Sigmoid colon (tissue), 7 donors: ENCODE measurements at places on chromosomes 12 and 14. TPM values are rescaled to one million over a fixed set of nuclear protein-coding genes. Genes with fewer than 3 reads are reported as not detected.
A peak's percentile ranks its signal among the peaks of the same experiment; 100 is the strongest.

Gene ANO2
- total RNA-seq = 4.3 TPM

DNA sequence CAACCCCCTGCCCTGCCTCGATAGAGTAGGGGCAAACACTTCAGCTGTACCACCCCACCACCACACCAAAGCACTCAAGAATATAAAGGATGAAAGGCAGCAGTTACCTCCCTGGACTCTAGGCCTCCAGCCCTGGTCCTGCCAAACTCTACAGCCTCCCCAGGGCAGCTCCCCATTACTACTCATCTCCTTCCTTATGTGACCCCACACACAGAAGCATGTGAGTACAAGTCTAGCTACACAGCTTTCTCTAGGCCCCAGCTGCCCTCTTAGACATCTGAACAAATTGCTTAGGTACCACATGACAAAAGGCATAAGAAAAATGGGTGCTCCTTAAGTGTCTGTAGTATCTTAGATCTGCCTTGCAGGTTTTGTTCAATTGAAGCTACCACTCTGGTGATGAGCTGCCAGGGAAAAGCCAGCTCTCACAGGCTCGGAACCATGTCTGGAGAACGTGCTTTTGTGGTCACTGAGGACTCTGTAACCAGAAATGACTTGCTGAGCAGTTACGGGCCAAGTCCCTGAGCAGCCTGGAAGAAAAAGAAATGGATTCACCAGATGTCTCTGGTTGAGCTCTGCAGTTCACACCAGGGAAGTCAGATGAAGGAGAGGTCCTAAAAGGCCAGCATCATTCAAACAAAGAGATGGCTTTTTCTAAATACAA is 32.8 kb downstream of the FMNL3 start:
- no peaks in the 10 kb centered on the region for H3K27me3 ChIP-seq
- no peak overlapping the region for H3K4me3 ChIP-seq
- peak overlapping the region; percentile 93 for H3K27ac ChIP-seq
- H3K4me1 ChIP-seq = no peaks in the 10 kb centered on the region

- H3K4me1 ChIP-seq = no peaks in the 10 kb centered on the region
- no peak overlapping the region for H3K4me3 ChIP-seq
- H3K36me3 ChIP-seq = no peaks in the 10 kb centered on the region
- H3K27me3 ChIP-seq = no peaks in the 10 kb centered on the region
- no peak overlapping the region for H3K27ac ChIP-seq
These were observed 129.3 kb upstream of the SSTR1 start for GRCh38 chr14:38078393-38078792.

GRCh38 chr12:127052511-127053232 is 1214.3 kb upstream of the TMEM132C start:
- no peak for DNase-seq
- no peaks in the 10 kb centered on the region for H3K27me3 ChIP-seq
- no peak overlapping the region for H3K4me3 ChIP-seq
- no peak overlapping the region for H3K27ac ChIP-seq
- H3K4me1 ChIP-seq = no peaks in the 10 kb centered on the region

- no peaks in the 10 kb centered on the region for H3K36me3 ChIP-seq
- H3K27me3 ChIP-seq = no peaks in the 10 kb centered on the region
- DNase-seq = no peak
- H3K27ac ChIP-seq = no peak overlapping the region
- H3K4me3 ChIP-seq = no peak overlapping the region
These were observed 283.7 kb downstream of the FBXL14 start for GRCh38 chr12:1310653-1311052.
